ENCODE measurements at places on chromosomes 1 and 21.

GRCh38 chr1:158289811-158290210 is at the start of gene CD1C:
CD1C (plus strand) TSS chr1:158289923; CDS start chr1:158290065, 142 bp downstream.
- no peak for DNase-seq

- DNase-seq = no peak
Observed at GRCh38 chr1:7109901-7110300, 324.6 kb downstream of the CAMTA1 start.

- DNase-seq = no peak
Observed at GRCh38 chr1:228723287-228723686, 12.0 kb upstream of the RHOU start.

DNA sequence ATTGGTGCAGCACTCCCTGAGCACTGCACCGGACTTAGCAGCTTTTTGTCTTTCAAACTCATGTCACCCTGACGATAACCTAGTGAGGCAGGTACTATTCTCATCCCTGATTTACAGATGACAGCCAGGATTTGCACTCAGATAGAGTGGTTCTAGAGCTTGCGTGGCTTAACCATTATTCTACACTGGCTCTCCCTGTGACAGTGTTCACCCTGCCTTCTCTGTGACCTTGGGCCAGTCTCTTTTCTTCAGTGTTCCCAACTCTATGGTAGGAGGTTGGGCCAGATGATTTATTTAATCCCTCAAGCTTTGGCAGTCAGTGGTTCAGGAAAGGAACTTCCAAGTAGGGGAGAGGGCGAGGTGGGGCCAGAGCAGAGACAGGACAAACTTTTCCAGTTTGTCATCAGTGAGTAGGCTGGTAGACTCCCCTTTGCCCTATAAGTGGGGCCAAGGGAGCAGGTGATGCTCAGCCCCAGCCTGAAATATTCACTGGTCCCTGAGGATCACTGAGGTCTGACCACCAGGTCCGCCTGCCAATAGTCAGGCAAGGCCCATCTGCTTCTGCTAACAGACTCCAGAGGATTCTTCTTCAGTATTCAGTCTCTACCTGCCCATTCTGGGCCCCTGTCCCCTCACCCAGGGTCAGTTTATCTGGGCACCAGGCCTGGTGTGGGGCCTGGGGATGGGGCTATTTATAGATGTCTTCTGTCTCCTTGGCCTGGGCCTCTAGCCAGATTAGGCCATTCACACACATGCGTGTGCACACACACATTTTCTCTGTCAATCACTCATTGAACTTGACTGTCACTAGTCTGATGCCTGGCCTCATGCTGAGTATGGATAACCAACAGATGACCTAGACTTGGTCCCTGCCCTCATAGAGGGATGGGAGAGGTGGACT is 8.8 kb upstream of the FABP3 start:
- DNase-seq = no peak

DNA sequence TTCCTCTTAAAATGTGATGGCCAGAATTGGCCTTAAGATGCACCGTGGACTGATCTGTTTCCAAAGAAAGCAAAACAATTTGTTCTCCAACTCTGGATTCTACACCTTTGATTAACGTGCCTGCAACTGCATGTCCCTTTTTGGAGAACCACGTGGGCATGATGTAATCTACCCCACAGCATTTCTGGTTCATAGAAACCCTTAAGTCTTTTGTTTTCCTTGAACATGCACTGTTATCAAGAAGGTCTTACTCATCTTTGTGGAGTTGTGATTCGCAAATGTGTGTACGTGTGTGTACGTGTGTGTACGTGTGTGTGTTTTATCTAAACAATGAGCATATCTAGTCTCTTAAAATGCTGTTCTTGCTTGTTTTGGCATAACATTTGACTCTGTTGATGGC is 57.8 kb downstream of the LPAR3 start:
- DNase-seq = no peak

- no peak for DNase-seq
Observed at GRCh38 chr21:33817663-33818451, 97.7 kb downstream of the ATP5PO start.

- DNase-seq = no peak
Observed at GRCh38 chr1:209416039-209416438, 167.5 kb upstream of the CAMK1G start.

GRCh38 chr1:235670157-235670776 is 20.7 kb upstream of the GNG4 start:
- DNase-seq = no peak

GRCh38 chr1:36594023-36594422 is 111.3 kb upstream of the CSF3R start:
- DNase-seq = no peak

- no peak for DNase-seq
Observed at GRCh38 chr1:223144431-223144830, 1.4 kb upstream of the TLR5 start.

GRCh38 chr1:28322194-28322593 is 6.6 kb upstream of the MED18 start:
- no peak for DNase-seq

DNA sequence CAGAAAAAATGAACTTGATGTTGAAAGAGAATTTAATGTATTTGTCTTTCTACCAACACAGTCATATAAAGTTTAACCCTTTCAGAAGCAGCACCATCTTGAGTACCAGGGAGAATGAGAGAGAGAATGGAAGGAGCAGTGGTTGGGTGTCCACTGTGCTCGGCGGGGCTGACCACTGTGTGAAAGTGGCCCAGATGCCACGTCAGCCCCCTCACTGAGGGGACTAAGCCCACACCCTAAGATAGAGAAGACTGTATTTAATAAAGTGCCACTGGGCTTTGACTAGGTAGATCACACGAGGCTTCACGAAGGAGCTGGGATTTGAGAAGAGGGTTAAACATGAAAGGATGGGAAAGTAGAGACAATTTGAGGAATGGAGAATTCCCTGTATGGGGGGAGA is 31.2 kb downstream of the BATF3 start:
- DNase-seq = peak; percentile 0

GRCh38 chr1:66712839-66713238 is 39.4 kb upstream of the DYNLT5 start:
- no peak for DNase-seq

GRCh38 chr1:230828421-230828820 is 39.9 kb downstream of the C1orf198 start:
- no peak for DNase-seq

GRCh38 chr1:96048572-96049212 is 672.9 kb upstream of the PTBP2 start:
- DNase-seq = no peak

- no peak for DNase-seq
Observed at GRCh38 chr1:22484706-22485345, 33.2 kb downstream of the ZBTB40 start.

DNA sequence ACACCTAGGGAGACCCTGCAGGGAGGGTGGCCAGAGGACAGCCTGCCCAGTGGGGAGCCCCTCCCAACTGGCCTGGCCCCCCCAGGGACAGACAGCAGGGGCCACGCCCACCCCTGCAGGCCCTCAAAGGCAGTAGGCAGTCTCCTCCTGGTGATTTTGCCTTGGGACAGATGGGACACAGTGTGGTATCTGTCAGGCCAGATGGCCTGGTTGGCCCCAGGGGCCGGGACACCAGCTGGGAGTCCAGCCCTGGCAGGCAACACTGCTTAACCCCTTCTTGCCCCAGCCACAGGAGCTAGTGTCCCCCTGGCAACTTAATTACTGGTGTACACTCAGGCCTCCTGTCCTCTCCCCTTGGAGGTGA is 17.8 kb downstream of the IFFO2 start:
- DNase-seq = no peak

DNA sequence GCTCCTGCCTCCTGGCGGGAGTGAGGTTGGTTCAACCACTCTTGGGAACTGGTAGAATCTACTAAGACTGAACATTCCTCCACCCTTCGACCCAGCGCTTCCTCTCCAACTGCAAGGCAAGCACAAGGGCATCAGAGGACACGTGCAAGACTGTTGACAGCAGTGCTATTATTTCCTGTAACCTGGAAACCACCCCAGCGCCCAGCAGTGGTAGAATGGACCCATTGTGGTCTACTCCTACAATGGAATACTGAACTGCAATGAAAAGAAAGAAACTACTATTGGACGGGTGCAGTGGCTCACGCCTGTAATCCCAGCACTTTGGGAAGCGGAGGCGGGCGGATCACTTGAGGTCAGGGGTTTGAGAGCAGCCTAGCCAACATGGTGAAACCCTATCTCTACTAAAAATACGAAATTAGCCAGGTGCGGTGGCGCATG is 33.0 kb upstream of the TARDBP start:
- DNase-seq = no peak

GRCh38 chr1:34923490-34923889 is 6.0 kb downstream of the DLGAP3 start:
- DNase-seq = no peak

DNA sequence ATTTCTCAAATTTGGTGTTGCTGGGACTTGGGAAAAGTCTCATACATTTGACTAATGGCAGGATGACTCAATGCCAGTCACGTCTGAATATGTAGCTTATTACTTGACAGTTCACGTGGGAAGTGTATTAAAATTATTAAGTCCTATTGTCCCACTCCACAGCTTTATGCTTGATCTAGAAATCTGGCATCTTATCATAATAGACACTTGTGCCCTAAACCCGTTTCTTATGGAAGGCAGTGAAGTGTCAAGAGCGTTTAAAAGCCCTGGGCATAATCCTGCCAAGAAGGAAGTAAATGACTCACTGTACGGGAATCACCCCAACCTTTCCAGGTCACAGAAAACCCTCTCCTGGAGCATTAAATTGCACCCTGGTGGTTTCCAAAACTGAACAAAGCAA is 207.4 kb downstream of the APP start:
- DNase-seq = no peak

DNA sequence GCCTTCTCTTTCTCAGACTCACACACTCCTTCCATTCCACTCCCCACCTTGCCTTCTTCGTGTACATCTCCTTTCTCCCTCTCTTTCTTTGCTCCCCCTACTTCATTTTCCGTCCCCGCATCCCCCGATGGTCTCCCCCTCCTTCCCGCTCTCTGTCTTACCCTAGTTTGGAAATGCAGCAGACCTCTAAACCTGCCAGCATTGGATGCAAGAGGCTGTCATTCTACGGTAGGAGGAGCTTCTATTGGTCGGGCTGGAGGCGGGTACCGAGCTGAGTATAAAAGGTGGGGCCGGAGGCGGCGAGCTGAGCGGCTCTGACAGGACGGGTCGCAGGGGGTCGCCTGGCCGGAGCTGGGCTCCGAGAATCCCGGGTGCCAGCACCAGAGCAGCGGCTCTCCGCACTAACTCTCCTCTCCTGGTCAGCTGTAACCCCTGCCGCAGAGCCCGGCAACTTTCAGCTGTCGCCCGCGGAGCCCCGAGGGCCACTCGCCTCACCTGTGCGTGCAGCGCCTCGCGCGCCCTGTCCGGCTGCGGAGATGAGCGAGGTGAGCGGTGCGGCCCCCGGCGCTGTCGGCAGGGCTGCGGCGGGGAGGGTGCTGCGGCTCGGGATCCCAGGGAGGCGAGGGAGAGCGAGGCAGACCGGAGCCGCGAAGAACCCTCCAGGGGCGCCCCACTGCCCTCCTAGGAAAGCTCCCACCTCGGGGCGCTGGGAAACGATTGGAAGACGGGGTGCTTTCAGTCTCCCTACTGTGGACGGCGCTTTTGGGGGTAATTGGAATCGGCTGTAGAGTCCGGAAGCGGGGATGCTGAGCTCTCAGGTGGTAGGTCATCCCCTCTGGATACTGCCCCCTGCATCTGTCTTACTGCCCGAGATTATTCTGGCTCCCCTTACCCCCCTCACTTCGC is at the start of gene PCP4L1:
TSS of gene PCP4L1 (plus strand) at position 307 of the 906 bp plus-strand sequence. CDS start at position 537, 230 bp downstream.
- DNase-seq = peak; percentile 41
